ENCODE measurements at places on chromosomes 5 and 9.

GRCh38 chr5:22542340-22542739, 310.8 kb downstream of the CDH12 start:
- DNase-seq: no peak

GRCh38 chr5:138890644-138891043, 15.5 kb upstream of the LRRTM2 start:
- no peak for DNase-seq

GRCh38 chr5:155004138-155004744, 9.3 kb upstream of the KIF4B start:
- DNase-seq: no peak

GRCh38 chr5:72645064-72645846, 138.0 kb upstream of the ZNF366 start:
- no peak for DNase-seq

GRCh38 chr9:120348951-120349429, 231.0 kb downstream of the CDK5RAP2 start:
- peak; percentile 17 for DNase-seq

- DNase-seq: no peak
Observed at GRCh38 chr5:154034944-154035343, 3.8 kb downstream of the FAM114A2 start.

DNA sequence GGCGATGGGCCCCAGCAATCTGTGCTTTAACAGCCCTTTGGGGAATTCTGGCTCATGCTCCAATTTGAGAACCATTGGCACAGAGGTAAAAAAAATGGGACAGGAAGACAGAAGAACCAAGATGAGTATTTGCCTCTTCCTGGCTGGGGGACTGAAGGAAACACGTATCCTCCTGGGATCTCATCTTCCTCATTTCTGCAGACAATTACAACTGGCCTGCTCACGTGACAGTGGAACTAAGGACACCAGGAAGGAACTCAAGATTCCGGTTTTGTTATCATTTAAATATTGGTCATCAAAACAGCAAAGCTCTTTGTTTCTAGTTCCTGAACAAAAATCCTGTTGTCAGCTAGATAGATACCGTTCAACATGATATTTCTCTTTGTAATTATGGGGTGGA, 216.0 kb upstream of the DAP start:
- DNase-seq: peak; percentile 36

DNA sequence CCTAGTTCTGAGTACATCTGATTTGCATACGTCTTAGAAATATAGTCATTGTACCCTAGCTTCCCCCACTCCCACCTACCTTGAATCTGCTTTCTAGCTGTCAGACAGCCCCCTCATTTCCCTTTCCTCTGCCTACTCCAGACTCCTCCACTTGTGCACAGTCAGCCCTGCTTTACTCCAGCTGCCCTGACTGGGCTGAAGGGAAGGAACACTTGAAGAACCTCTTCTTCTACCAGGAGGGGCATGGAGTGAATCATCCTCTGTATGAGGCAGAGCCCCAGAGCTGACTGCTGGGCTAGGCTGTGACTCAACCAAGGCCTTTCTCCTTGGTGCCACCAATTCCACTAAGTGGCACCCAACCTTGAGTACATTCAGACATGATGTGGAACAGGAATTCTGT, 18.1 kb upstream of the ZFR start:
- no peak for DNase-seq

DNA sequence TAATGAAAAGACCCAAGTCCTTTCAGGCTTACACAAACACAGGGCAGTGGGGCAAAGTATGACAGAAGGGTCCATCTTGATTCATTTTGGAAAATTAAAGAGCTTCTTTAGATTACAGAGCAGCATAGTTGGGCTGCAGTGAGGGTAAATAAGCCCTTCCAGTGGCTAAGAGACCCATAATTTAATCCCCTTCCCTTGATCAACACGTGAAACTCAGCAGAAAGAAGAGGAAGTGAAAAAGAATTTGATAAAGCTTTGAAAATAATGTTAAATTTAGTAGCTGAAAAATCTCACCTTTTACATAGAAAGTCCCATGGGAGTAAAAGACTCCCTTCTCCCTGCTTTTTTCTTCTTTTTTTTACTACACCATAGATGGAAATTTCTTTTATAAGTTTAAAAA, 87.6 kb downstream of the FREM1 start:
- DNase-seq: no peak

DNA sequence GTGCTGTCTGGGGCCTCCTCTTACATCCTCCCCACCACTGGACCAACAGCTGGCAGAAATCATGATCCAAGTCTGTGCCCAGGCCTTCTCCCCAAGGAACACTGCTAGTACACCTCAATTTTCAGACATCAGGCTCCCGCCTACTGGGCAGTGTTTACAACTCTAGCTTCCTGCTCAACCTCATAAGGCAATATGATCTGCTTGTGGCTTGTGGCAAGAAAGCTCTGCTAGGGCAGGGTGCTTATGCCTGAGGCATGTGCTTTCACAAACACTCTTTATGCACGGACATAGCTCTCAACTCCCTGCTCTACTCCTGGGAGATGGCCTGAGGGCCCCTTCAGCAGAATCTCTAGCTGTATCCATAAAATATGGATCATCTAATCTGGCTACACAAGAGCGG, 32.5 kb downstream of the SH3TC2 start:
- DNase-seq: no peak

GRCh38 chr5:149936044-149936699, 8.4 kb downstream of the PDE6A start:
- no peak for DNase-seq

DNA sequence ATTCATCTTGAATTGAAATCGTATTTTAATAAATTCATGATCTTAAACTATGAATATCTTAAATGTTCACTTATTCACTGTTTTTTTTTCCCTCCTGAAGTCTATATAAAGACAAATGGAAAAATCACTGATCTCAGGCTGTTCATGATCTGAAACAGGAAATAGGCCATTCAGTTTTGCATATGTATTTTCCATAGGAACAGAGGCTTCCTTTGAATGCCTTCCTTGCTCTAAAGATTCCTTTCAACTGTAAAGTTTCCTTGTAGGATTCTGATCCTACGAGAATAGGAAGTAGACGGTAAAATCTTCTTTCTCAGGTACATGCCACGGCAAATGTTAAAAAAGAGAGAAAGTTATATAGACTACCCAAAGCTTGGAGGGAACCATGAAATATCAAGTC, 194.4 kb upstream of the PPP1R2B start:
- DNase-seq: no peak

DNA sequence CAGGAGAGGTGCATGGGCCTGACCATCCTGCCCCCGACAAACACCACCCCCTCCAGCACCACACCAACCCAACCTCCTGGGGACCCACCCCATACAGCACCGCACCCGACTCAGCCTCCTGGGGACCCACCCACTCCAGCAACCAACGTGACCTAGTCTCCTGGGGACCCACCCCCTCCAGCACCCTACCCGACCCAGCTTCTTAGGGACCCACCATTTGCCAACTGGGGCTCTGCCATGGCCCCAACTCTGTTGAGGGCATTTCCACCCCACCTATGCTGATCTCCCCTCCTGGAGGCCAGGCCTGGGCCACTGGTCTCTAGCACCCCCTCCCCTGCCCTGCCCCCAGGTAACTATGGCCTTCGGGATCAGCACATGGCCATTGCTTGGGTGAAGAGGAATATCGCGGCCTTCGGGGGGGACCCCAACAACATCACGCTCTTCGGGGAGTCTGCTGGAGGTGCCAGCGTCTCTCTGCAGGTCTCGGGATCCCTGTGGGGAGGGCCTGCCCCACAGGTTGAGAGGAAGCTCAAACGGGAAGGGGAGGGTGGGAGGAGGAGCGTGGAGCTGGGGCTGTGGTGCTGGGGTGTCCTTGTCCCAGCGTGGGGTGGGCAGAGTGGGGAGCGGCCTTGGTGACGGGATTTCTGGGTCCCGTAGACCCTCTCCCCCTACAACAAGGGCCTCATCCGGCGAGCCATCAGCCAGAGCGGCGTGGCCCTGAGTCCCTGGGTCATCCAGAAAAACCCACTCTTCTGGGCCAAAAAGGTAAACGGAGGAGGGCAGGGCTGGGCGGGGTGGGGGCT, 4.6 kb downstream of the CEL start:
- no peak for DNase-seq

GRCh38 chr5:125197321-125197720, 450.9 kb upstream of the ZNF608 start:
- no peak for DNase-seq

DNA sequence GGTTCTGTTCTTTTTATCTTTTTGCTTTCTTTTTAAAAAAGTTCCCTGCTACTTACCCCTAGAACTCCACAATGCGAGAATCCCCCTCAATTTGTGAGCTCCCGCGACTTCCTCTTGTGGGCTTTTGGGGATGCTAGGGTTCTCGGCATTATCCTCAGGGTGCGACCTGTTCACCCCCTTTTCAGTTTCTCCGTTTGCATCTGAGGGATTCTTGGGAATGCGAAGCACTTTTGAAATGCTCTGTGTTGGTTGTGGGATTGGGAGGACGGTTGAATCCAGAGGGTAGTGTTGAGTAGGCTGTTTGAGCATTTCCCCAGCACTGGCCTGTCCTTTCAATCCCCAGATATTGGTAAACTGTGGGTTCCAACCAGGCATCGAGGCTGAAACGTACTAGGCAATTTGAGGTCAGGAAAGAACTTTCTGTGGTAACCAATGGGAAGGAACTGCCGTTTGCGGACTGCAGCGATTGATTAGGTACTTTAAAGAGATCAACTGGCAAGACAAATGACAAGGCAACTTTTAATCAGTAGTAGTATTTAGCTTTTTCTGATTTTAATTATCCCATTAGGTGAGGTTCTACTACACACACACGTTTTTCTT, 415 bp downstream of the XRCC4 start:
- peak; percentile 25 for DNase-seq

DNA sequence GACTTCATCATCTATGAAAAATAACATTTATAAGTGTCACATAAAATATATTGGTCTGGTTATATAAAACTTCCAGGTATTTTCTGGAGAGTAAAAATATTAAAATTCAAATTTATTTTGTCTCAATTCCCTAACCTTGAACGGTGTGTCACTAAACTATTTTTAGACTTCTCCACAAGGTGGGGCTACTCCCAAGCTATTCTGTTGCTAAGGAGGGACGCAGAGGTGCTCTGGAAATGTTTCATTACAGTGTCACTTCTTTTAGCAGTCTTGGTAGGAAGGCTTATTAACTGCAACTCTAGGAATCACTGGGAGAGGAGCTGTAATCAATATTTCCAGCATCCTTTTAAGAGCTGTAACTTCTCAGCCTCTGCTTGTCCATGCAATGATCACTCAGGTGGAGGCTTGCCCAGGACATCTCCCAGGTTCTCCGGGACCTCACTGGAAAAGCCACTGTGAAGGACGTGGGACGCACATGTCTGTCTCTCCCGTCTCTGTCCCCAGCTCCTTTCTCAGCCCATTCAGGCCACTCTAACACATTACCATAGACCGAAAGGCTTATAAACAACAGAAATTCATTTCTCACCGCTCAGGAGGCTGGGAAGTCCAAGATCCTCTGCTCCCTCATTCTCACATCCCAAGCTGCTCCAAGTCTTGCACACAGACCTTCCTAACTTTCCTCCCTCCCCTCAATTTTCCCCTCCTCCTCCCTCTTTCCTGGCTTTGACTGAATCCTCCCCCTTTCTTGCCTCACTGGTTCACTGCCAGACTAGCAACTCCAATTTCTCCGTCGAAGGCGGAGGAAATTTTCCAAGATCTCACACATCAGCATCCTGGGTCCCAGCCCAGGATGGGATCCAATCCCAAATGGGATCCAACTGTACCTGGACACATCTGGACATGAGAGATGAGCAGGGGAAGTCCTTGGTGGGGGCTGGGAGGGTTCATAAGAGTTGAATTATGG, 32.7 kb upstream of the DNAH5 start:
- no peak for DNase-seq

GRCh38 chr5:126744836-126745235, 32.1 kb upstream of the LMNB1 start:
- DNase-seq: no peak

- no peak for DNase-seq
Observed at GRCh38 chr5:78562001-78562400, 86.6 kb downstream of the LHFPL2 start.

GRCh38 chr5:956941-957747, 51.5 kb upstream of the NKD2 start:
- no peak for DNase-seq

- peak; percentile 66 for DNase-seq
Observed at GRCh38 chr5:133240425-133241091, 188.7 kb downstream of the HSPA4 start.

DNA sequence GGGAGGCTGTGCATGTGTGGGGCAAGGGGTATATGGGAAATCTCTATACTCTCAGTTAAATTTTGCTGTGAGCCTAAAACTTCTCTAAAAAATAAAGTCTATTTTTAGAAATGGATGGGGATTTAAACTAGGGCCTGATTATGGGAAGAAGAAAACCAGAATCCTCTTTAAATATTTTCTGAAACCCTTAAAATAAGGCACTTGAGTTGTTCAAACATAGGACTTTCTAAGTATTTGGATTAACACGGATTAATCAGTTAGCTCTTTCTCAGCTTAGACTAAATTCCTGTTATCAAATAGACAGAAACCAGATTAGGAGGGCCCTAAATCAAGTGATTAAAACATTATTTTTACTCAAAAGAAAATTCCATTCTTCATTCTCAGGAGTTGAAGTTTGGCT, 438.4 kb downstream of the EFNA5 start:
- DNase-seq: no peak

- no peak for DNase-seq
Observed at GRCh38 chr5:3317051-3317795, 278.4 kb upstream of the IRX1 start.

- no peak for DNase-seq
Observed at GRCh38 chr5:93221773-93222172, 359.2 kb downstream of the NR2F1-AS1 start.

GRCh38 chr9:123851851-123852250, 78.1 kb downstream of the DENND1A start:
- DNase-seq: no peak

All from HL-60 (cell line).